CD4-positive, alpha-beta T cell treated with Interleukin-6 at 100 ng/mL for 8 hours (primary cell): ENCODE measurements at places on chromosomes 13 and 19.

DNA sequence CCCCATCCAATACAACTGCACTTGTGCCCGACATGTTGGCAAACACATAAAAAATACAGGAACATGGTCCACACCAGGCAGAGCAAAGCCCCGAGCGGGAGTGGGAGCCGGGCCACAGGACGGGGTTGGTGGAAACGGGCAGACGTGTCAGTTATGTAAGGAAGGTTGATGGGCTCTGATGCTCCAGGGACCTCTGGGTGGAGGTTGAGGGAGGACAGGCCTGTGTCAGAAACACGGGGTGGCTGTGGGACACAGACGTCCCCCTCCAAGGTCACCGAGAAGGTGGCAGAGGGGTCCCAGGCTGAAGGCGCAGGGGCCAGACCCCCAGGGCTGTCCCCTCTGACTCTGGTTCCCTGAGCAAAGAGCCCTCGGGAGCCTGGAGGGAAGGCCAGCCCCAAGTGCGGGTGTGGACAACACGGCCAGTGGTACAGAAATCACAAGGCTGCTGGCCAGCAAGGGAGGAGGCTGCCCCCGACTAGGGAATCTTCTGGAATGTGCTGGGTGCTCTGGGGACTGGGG, 31.4 kb upstream of the C13orf46 start:
- DNase-seq = no peak

GRCh38 chr13:28218679-28219078, 80.3 kb downstream of the PAN3 start:
- DNase-seq = no peak

- no peak for DNase-seq
Observed at GRCh38 chr13:87666831-87667230, 4.3 kb upstream of the SLITRK5 start.

DNA sequence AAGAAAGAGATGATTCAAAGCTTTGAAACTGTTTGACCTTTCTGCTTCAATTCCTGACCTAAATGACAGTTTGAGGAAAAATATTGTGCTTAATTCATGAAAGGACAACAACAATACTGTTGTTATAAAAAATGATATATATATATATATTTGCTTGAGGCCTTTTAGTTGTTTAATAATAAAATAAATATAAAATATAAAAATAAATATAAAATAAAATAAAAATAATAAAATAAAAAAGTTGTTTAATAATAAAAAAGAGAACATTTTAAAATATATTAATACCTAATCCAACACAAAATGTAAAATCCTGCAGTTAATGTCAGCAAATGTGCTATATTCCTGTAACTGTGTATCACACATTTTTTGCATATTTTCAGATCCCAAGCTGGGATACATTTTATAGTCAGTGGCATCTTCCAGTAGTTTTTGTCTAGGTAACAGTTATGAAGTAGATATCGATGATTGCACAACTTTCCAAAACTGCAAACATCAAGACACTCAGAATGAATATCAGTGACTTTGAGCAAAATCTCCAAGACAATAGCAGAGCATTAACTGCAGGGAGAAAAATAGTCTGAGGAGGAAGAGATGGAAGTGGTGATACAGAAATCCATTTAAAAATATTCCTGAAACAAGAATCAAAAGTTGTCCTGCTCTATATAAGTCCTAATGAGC, 375.5 kb upstream of the KLHL1 start:
- no peak for DNase-seq

DNA sequence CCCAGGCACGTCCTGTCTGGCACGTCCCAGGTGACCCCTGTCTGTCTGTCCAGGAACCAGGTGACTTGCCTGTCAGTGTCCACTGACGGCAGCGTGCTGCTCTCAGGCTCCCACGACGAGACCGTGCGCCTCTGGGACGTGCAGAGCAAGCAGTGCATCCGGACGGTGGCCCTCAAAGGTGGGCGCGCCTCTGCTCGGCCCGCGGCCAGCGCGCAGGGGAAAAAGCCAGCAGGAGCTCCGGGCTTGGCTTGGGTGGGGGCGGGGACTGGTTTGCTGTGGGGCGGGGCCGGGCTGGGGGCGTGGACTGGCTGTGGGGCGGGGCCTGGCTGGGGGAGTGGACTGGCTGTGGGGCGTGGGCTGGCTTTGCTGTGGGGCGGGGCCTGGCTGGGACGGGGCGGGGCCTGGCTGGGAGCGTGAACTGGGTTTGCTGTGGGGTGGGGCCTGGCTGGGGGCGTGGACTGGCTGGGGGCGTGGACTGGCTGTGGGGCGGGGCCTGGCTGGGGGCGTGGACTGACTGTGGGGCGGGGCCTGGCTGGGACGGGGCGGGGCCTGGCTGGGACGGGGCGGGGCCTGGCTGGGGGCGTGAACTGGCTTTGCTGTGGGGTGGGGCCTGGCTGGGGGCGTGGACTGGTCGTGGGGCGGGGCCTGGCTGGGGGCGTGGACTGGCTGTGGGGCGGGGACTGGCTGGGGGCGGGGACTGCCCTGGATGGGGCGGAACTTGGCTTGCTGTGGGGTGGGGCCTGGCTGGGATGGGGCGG, 7.2 kb downstream of the WDR18 start:
- no peak for DNase-seq

GRCh38 chr19:18987456-18987855, 45.9 kb downstream of the SUGP2 start:
- DNase-seq = no peak

- peak; percentile 34 for DNase-seq
Observed at GRCh38 chr19:12052497-12053169, at the start of gene ZNF878. TSS of gene ZNF878 (minus strand) at chr19:12052961. CDS start at chr19:12052801, 160 bp downstream.

- no peak for DNase-seq
Observed at GRCh38 chr13:109180905-109181425, 551.6 kb downstream of the MYO16 start.

GRCh38 chr19:24159707-24160106, 72.7 kb downstream of the ZNF254 start:
- no peak for DNase-seq

DNA sequence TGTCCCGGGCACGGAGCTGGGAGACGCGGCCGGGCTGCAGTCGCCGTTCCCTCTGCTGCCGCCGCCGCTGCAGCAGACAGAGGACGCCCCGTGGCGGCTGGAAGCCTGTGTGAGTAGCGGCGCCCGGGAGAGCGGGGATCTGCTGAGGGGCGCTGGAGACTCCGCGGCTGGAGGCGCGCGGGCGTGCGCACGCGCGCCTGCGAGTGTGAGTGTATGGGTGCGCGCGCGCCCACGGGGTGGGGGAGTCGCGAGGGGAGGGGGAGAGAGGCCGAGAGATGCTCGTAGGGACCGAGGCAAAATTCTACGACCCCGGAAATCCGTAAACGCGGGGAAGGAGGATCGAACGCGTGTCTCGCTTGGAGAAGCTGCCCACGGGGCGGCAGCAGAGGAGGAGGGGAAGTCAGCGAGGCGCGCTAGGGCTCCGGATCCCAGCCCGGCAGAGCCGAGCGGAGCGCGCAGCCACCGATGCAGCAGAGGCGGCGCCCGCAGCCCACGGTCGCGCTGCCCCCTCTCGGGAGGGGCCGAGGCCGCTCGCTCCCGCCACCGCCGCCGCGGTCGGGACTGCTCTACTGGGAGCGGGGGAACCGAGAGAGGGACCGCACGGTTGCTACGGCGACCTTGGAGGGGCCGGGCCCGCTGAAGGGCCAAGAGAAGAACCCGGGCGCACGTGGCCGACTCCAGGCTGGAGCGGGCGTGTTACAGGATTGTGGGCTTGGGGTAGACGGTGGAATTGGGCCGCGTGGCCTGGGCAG, at the start of gene ENOX1:
Gene ENOX1 (minus strand): TSS at position 207 of the 752 bp plus-strand sequence.
- peak; percentile 2 for DNase-seq

- no peak for DNase-seq
Observed at GRCh38 chr13:66781241-66781640, 448.9 kb downstream of the PCDH9 start.

DNA sequence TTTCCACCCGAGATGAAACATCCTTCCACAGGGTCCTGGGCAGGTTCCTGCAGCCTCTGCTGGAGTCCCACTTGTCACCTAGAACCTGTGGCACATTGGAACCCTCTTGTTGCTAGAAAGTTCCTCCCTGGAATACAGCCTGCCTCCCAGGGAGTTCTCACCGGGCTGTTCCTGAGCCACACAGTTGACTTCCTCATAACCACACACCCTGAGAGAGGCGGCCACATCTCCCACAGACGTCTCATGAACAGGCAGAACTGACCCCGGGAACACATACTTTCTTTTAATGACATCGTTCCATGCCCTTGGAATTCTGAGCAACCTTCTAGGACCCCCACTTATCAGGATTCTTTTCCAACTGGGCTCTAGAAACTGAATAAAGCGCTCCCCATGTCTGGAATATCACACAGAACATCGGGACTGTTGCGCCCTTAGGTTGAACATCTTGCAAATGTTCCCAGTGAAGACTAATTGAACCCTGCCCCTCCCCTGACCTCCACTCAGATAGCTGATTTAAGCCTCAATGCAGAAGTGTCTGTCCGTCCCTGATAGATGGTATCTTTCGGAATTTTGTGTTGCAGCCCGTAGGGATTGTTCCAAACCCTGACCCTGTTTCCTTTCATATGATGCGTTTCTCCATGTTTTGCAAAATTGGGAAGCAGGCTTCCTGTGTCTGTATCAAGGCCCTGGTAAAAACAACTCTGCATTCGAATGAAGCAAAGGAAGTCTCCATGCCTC, 91.1 kb downstream of the RAB20 start:
- DNase-seq = no peak

DNA sequence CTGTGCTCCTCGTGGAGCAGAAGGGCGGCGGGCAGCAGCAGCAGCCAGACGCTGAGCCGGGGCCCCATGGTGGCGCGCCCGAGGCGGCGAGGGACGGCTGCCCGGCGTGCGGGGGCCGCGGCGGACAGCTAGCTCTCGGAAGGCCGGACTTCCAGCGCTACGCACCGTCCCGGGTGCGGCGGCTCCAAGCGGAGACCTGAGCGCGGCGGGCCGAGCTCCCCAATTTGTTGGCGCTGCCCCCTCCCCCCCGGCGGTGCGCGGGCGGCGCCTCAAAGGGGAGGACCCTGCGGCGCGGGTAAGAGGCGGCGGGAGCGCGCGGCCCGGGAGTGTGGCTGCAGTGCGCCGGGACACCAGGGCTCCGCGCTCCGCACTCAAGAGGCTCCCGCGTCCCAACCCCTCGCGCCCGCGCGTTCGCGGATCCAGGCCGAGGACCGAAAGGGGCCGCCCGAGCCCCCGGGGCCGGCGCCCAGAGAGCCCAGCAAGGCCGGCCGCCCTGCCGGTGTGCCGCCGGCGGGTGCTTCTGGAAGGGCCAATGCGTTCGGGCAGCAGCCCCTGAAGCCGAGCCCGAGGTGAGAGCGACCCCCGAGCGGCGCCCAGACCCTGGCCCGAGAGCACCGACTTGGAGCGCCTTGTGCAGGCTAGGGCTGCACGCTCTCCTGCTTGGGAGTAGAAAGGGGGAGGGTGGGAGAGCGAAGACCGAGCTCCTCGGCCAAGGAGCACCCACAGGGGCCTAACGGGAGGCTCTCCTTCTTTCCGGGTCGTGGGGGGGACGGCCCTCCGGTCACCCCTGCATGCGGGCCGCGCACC, at the start of the genes COL4A1 and COL4A2:
Gene COL4A1 (minus strand): TSS at position 198 of the 807 bp plus-strand sequence. CDS start 130 bp downstream, at position 68.
Gene COL4A2 (plus strand): TSS at position 325 of the 807 bp plus-strand sequence. CDS start 620 bp downstream, outside the sequence.
- DNase-seq = no peak

DNA sequence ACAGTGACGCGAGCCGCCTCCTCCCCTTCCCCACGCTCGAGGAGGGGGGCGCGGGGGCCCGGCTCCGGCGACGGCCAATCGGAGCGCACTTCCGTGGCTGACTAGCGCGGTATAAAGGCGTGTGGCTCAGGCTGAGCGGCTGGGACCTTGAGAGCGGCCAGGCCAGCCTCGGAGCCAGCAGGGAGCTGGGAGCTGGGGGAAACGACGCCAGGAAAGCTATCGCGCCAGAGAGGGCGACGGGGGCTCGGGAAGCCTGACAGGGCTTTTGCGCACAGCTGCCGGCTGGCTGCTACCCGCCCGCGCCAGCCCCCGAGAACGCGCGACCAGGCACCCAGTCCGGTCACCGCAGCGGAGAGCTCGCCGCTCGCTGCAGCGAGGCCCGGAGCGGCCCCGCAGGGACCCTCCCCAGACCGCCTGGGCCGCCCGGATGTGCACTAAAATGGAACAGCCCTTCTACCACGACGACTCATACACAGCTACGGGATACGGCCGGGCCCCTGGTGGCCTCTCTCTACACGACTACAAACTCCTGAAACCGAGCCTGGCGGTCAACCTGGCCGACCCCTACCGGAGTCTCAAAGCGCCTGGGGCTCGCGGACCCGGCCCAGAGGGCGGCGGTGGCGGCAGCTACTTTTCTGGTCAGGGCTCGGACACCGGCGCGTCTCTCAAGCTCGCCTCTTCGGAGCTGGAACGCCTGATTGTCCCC, at the start of gene JUNB:
Gene JUNB (plus strand): TSS at position 142 of the 706 bp plus-strand sequence. CDS start 286 bp downstream, at position 428.
- peak; percentile 98 for DNase-seq

DNA sequence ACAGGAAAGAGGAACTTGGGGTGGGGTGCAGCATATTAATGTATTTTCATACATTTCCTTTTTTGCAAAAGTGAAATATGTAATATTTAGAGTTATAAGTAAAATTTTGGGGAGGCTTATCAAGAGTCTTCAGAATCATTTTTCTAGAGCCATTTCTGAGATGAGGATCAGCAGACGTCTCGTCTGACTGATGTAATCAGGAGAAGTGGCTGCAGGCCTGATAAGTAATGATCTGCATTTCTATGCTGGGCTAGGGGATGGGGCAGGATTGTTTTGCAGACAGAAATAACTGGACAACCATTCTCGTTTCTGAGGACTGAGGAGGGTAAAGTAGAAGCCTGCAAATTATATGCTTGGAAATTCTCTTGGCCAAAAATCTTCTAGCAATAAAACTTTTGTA, 89.2 kb upstream of the ARGLU1 start:
- DNase-seq = no peak

- DNase-seq = no peak
Observed at GRCh38 chr13:35961461-35962220, 169.5 kb downstream of the DCLK1 start.

DNA sequence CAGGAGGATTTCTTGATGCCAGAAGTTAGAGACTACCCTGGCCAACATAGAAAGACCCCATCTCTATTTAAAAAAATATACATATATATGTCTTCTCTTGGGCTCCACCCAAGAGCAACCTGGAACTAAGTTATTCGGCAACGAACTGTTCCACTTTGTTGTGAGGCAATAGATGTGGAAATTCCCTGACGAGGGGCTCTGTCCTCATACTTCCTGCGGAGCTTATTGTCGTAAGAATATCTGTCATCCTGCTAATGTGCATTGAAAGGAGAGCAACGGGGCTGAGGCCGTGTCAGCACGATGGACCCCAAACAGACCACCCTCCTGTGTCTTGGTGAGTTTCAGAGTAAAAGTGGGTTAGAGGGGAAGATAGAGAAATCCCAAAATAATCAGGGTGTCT, at the start of gene FCAR:
Gene FCAR (plus strand): TSS at position 246 of the 400 bp plus-strand sequence. CDS start 55 bp downstream, at position 301.
- no peak for DNase-seq

- no peak for DNase-seq
Observed at GRCh38 chr13:96650301-96650886, 343.9 kb downstream of the OXGR1 start.

- DNase-seq = no peak
Observed at GRCh38 chr13:63308549-63309165, 1893.0 kb upstream of the PCDH20 start.

DNA sequence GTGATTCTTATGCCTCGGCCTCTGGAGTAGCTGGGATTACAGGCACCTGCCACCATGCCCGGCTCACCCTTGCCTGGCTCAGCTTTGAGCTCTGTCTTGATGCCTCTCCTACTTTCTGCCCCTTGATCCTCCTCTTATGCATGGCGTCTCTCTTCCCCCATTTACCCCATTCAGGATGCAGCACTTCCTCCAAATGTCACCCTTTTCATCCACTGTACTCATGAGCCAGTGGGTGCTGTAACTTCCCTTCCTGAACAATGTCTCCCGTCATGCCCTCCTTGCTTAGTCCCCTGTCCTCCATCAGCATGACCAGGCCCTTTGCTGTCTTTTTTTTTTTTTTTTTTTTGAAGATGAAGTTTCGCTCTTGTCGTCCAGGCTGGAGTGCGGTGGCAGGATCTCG, 3.4 kb upstream of the SIGLEC9 start:
- no peak for DNase-seq

GRCh38 chr13:113904411-113904810, 40.5 kb upstream of the GAS6 start:
- DNase-seq = peak; percentile 15
